ENCODE measurements at places on chromosomes 16 and 17.

DNA sequence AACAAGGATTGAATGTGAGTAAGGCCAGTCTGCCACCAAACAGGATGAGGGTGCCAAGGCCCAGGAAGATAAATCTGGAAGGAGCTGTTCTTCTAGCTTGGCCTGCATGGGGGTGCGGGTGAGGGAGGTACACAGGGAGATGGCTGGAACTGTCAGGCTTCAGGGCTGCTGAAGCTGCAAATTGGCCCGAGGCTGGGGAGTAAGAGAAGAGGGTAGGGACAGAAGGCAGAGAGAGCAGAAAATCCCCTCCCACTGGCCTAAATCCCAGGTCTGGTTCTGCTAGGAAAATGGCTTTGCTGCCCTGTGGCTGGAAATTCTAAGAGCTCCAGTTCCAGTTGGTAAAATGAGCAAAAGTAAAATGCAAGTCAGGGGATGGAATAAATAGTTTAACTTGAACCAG is 87.9 kb downstream of the CCDC182 start:
- DNase-seq = no peak

DNA sequence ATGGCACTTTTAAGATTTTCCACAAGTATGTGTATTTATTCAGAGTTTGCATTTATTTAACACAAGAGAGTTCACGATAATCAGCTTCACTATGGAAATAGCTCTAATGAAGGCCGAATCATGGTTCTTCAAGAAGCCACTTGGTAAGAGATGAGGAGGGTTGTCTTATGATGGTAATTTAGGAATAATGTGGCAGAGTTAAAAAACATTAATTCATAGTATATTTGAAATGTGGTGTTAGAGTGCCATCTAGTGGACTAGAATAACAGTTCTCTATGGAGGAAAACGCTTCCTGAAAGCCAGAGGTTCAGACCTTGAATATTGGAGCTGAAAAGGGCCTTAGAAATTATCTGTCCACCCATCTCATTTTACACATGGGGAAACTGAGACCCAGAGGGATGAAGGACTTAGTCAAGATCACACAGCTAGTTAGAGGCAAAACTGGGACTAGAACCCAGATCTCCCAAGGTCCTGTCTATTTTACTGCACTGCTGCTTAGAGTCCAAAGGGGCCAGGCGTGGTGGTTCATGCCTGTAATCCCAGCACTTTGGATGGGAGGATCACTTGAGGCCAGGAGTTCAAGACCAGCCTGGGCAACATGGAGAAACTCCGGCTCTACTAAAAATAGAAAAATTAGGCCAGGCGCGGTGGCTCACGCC is 33.8 kb upstream of the KPNB1 start:
- DNase-seq = no peak

DNA sequence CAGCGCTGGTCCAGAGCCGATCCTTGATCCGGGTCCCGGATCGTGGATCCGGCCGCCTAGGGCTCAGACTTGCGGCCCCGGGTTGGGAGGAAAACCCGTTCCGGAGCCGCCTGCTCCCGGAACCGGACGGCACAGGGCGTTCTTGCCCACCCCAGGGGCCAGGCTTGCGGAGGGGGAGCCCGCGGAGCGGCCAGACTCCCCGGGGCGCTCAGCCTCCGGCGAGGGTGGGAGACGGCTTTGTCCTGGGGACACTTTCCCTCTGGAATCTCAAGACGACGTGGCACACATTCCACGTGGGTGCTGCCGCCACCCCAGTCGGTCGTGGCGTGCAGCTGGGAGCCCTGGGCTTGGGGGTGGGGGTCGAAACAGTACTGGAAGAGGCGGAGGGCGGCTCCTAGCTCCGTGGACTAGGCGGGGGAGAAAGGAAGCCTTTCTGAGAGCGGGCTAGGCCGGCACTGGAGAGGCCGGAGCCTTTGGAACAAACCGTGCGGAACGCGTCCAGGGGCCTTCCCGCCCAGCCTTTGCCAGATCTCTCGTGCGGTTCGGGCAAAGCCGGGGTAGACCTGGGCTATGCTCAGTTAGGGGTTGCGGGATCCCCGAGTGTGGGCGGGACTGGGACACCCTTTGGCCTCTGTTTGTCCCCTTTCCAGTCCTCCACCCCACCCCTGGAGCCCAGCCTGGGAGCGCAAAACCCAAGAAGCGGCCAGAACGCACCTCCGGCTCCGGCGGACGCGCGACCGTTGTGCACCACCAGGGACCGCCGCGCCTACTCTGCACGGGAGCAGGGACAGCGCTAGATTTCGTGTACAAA is 26.5 kb downstream of the SREBF1 start:
- DNase-seq = no peak

GRCh38 chr17:49600949-49601348 is 25.3 kb downstream of the NXPH3 start:
- no peak for DNase-seq

DNA sequence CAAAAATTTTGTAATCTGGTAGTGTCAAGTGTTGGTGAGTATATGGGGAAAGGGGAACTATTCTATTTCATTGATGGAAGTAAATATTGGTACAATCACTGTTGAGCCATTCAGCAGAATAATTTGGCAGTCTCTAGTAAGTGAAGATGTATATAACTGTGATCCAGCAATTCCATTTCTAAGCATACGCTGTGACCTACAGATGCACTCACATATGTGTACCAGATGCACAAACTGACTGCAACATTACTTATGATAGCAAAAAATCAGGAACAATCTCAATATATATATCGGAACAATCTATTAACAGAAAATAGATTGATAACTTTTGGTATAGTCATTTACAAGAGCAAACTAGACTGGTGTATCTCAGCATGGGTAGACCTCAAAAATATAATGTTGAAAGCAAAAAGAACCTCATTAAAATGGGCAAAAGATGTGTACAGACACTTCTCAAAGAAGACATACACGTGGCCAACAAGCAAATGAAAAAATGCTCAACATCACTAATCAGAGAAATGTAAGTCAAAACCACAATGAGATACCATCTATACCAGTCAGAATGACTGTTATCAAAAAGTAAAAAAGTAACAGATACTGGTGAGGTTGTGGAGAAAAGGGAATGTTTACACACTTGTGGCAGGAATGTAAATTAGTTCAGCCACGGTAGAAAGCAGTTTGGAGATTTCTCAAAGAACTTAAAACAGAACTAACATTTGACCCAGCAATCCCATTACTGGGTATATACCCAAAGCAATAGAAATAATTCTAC is 20.7 kb downstream of the ADAP2 start:
- DNase-seq = no peak

DNA sequence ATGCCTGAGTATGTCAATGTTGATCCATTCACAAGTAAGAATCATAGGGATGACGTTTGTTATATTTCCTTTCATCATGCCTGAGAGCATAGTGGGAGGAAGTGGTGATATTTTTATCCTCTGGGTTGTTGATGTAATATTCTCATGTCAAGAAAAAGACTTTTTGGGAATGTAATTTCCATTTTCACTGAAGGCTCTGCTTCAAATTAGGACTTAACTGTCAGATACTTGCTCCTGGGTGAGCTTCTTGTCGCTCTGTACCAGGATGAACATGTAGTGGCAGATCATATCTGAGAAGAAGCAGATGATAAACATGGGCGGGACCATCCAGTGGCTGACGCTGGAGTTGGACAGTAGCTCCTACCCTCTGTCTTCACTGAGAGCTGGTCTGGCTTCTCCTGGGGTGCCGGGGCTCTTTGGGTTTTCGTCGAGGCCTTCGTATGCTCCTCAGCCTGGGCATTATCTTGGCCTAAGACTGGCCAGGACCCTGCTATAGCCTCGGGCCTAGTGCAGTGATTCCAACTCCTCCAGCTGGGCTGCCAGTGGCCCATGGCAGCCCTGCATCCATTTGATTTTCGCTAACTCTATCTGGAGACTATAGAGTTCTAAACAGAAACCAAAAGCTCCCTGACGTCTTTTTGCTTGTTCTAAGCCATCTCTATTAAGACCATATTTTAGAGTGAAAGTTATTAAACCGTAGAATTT is 19.7 kb downstream of the CYB5B start:
- no peak for DNase-seq

GRCh38 chr17:68676856-68677255 is 75.7 kb upstream of the FAM20A start:
- no peak for DNase-seq

DNA sequence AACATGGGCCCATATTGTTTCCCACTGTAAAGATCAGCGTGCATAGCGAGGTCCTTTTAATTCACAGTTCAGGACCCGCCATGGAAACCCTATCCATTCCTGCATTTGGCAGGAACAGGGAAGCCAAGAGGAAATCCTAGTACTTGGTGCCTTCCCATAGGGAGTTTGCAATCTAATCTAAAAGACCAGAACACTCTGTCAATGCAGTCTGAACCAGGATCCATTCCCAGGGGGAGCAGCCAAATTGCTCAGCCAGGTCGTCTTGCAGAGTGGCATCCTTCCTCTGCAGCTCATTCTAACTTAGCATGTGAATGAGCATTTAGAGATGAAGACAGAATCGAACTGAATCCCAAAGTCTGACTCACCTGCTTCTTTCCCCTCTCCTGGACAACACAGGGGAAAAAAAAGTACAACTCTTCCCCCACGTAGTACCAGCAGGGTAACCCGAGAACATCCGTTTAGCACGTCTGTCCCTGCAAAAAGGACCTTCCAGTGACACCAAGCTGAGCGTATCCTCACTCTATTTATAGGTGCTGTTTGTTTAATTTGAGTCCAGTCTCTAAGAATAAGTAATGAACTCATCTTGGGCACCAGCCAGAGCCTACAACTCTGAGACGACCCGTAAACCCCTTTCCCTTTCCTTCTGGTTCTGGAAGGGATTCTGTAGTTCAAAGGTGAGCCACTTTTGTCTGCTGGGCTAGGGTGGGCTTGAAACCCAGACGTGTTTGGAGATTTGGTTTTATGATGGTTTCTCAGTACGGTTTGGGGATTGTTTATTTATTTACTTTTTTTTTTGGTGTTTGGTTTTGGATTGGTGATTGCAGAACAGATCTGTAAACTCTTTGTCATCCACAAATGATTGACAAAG is 74.5 kb downstream of the ERCC4 start:
- DNase-seq = no peak

- no peak for DNase-seq
These were observed 24.8 kb downstream of the MYO18A start for GRCh38 chr17:29155227-29155965.

DNA sequence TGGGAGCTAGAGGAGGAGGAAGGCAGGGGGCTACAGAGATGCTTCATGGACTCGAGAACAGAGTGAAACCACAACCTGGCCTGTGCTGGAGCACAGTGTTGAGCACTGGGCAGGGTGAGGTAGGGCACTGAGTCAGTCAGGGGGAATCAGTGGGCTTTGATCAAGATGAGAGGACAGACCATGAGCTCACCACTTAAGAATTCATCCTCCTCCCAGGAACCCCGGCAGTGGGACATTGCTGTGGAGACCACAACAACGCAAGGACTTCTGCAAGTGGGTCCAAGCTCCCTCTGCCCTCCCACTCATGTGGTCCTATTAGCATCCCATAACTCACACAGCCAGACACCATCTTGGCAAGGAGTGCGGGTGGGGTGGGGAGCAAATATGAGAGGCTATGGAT is 1.7 kb upstream of the CES5A start:
- no peak for DNase-seq

DNA sequence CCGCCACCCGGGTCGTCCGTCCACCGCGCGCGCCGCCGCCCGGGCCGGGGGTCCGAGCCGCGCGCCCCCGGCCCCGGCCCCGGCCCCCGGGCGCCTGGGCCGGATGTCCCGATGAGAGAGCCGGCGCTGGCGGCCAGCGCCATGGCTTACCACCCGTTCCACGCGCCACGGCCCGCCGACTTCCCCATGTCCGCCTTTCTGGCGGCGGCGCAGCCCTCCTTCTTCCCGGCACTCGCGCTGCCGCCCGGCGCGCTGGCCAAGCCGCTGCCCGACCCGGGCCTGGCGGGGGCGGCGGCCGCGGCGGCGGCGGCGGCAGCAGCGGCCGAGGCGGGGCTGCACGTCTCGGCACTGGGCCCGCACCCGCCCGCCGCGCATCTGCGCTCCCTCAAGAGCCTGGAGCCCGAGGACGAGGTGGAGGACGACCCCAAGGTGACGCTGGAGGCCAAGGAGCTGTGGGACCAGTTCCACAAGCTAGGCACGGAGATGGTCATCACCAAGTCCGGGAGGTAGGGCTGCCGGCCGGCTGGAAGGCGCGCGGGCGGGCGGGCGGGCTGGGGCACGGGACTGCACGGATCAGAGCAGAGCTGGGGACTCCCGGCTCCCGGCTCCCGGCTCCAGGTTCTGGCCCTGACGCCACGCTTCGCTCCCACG is 548 bp downstream of the TBX2 start:
- no peak for DNase-seq

DNA sequence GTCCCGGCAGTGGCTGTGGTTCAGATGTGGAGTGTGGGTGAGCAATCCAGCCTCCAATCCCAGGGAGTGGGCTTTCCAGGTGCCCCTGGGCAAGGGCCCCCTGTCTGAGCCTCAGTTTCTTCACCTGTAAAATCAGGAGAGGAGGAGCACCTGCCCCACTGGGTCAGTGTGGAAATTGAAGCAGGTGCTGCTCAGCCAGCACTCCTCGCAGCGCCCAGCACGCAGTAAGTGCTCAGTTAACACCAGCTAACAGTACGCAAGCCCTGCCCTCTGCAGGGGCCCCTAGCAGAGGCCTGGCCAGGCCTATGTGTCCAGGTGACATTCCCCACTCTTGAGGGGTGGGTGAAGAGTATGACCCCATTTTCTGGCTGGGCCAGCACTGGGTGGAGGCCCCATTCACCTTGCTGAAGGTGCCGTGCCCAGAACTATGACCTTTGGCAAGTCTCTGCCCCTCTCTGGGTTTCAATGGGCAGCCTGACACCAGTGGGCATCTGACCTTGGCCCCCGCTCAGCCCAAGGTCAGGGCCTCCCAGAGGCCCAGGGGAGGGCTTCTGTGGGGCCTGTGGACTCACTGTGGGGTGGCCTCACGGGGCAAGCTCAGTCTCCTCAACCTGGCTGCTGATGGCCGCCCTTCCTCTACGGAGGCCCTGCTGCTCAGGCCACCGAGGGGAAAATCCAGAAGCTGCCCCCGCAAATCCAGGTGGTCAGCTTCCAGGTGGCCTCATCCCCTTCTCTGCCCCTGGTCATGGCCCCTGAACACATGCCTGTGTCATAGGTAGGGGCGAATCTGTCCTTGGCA is 2.5 kb downstream of the MTSS2 start:
- no peak for DNase-seq

DNA sequence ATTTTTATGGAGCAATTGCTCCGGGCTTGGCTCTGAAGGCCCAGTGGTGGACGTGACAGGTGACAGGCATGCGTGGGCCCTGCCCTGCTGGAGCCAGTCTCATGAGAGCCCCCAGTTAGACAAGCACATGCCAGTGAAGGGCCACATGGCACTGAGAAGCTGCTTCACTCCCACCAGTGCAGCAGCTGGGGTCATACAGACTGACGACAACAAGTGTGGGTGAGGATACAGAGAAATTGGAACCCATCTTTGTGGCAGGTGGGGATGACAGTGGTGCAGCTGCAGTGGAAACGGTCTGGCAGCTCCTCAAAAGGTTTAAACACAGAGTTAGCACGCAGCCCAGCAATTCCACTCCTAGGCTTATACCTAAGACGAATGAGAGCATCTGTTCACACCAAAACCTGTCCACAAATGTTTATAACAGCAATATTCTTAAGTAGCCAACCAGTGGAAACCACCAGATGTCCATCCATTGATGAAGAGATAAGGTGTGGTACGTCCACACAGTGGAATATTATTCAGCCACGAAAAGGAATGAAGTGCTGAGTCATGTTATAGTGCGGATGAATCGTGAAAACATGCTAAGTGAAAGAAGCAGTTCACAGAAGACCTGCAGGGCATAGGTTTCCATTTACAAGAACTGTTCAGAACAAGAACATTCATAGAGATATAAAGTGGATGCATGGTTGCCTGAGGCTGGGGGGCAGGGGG is 12.5 kb upstream of the CIBAR2 start:
- DNase-seq = no peak

- no peak for DNase-seq
These were observed 92.9 kb upstream of the SALL1 start for GRCh38 chr16:51243936-51244436.
